Activated CD4-positive, alpha-beta T cell treated with anti-CD3 and anti-CD28 coated beads, Interleukin-2, amount 50 U/mL, for 48 hours (primary cell): ENCODE measurements at places on chromosomes 7 and 10.

DNA sequence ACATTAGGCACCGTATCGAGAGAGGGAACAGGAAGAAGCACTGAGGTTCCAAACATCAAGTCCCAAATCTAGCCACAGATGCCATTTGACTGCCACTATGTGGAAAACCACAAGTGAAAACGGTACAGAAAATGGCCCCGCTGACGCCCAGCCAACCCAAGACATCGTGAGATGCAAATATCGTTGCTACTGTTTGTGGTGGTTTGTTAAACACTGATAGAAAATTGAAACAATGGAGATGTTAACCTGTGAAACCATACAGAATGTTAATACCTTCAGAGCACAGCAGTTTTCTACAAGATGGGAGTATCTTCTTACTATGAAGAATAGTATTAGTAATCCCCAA, 152.4 kb upstream of the LRRTM3 start:
- DNase-seq = no peak

- no peak for DNase-seq
Measured at GRCh38 chr7:157678501-157678900, 341.7 kb downstream of the DNAJB6 start.

DNA sequence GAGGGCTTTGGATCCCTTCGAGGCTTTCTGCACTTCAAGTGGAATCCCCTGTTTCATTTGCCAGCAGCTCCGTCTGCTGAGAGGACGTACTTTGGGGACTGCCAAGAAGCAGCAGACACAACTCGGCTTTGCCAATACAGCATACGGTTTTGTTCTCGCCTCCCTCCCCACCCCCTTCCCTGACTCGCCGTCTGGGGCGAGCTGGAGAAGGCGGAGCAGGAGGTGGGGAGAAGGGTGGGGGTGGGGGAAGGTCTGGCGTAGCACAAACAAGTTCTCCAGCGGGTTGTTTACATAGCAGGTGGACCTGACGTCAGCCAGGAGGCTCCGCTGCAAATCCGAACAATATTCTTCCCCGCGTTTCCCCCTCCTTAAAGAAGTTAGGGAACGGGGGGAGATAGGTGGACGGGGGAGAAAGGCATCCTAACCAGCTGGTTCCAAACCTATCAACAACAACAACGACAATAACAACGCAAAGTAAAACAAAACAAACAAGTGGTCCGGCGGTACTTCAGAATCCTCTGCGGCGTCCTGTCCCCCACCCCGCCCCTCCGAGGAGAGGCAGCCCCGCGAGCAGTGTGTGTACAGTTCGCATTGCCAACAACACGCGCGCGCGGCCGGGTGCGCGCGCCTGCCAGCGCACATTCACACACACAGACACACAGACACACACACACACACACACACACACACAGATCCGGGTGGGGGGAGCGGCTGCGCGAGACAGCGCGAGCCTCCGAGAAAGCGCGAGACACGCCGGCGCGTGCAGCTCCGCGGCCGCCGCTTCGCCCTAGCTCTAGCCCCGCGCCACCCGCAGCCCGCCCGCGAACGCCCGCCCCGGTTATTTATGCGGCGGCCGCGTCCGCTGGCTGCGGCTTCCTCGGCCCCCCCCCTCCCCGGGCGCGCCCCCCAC, 167.0 kb upstream of the PPP1R3A start:
- DNase-seq = peak; percentile 46

- no peak for DNase-seq
Measured at GRCh38 chr10:118818621-118819221, 64.0 kb upstream of the CACUL1 start.

DNA sequence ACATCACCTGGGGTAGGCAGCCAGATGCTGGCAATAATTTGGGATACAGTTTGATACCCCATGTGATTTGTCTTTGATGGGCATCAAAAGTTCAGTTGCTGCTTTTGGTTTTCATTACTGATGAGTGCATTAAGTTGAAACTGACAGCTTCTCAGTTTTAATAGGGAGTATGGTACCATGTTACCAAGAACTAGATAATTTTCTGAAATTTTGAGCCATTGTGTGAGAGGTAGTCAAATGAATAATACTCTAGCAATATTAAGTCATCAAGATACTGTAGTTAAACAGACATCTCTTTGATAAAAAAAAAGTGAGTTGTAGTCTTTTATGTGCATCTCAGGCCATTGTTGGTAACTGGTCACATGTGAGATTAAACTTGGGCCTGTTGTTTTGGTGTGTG, 71.5 kb downstream of the ST7 start:
- no peak for DNase-seq

GRCh38 chr7:39613577-39613976, 9.8 kb upstream of the RALA start:
- DNase-seq = no peak

DNA sequence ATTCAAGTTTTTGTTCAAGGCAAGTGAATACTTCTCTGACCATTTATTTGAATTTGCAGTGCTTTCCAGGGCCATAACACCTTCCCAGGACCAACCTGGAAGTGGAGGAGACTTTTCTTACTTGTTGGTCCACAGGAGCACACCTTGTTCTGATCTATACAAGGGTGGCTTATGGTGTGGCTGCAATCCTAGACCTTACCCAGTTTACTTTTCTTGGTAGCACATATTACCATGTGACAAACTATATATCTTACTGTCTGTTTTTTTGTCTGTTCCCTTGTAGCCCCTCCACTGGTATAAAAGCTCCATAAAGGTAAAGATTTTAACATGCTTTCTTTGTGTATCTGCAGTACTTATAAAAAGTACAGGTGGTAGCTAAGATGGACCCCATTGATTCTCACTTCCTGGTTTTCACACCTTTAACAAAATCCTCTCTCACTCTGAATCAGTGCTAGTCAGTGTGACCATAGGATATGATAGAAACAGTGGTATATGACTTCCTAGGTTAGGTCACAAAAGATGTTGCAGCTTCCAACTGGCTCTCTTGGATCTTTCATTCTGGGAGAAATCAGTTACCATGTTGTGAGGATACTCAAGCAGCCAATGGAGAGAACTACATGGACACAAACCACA, 5.6 kb upstream of the ASB4 start:
- DNase-seq = no peak

DNA sequence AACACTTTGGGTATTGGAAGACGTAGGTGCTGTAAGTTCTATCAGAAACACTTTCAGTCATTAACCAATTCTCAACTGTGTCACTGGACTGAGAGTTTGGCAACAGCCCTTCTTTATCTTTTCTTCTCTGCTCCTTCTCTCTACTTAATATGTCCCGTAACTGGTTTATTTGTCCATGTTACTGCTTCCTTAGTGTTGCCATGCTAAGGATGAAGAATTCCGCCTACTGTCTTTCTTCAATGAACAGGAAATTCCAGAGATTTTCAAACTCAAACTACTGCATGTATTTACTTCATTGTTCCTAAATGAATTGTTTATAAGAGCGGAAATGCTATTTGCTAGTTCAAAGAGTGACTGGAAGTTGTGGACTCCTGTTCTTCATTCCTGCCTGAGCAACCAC, 143.7 kb downstream of the TAX1BP1 start:
- no peak for DNase-seq

DNA sequence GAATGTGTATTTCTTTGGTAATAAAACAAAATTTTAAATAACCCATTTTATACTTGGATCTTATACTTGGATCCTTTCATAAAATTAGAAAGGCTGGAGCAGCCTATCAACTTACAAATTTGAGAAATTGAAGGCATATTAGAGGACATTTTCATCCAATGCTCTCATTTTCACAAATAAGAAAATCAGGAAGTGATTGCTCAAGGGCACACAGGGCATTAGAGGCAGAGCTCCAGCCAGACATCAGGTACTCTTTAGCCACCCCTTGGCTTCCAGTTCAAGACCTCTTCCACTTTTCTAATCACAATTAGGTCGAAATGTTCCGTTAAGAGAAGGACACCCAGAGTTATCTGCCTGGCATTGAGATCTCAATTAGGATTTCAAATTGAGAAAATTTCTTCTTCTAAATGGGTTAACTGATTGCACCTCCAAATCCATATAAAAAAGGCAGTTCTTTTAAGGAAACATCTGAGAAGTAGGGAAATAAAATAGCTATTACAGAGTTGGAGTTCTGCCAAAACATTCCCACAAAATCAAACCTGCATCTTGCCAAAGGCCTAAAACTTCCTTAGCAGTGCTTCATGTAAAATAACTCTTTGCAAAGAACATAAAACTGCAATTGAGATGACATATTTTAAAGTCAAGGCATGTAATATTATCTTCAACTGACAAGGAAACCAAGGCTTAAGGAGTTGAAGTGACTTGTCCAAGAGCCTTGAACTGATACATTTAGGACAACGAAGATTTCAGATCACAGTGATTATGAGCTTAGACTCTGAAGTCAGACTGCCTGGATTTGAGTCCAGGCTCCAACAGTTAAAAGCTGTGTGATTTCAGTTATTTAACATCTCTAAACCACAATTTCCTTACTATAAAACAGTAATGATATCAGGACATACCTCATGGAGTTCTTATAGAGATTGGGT, 2.4 kb downstream of the ACTA2 start:
- no peak for DNase-seq

GRCh38 chr10:24493165-24493564, 230.5 kb downstream of the ARHGAP21 start:
- DNase-seq = no peak

GRCh38 chr7:133836666-133837065, 290.5 kb upstream of the LRGUK start:
- no peak for DNase-seq

DNA sequence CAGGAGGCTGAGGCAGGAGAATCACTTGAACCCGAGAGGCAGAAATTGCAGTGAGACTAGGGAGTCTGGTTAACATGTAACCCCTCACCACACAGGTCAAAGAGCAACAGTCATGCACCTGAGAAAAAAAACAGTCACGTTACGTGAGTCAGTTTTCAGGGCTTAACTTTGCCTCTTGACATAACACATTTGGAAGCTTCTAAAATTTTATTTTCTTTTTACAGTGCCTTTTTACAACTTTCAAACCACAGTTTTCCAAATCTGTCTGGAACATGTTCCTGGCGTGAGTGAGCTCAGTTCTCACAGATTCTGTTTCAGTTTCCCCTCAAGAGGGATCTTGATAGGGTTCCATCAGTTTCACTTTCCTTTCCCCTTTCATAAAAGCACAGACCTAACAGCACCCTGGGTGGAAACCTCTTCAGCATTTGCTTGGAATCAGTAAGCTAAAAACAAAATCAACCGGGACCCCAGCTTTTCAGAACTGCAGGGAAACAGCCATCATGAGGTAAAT, 4.4 kb downstream of the IFIT3 start:
- no peak for DNase-seq

DNA sequence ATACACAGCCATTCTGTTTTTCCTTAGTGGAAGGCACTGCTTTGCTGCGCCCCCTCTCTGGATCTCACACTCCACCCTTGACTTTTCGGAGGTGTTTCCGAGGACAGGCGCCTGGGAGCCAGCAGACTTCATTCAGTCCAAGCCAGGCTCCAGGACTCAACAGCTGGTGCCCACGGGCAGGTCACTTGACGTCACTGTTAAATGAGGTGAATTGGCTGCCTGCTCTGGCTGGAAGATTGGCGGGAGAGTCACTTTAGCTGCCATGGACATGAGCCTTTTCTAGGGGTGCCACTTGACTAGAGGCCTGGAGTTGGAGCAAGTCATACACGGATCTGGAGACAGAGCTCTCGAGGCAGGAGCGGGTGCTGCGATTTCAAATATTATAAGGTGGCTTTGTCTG, 3.2 kb downstream of the HTRA1 start:
- DNase-seq = no peak

GRCh38 chr7:115300231-115300870, 378.5 kb downstream of the MDFIC start:
- DNase-seq = no peak

DNA sequence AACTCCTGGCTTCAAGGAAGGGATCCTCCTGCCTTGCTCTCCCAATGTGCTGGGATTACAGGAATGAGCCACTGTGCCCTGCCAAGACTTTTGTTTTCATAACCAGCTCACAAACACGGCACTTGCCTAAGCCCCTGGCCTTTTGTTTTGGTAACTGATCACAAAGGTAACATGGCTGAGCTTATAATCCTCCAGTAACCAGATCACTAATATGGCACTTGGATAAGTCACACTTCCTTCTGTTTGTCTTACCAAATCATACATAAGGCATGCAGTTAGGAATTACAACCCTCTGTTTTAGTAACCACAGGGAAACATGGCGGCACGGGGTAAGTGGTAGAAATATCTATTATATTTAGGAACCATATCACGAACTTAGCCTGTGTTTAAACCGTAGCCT, 577.1 kb downstream of the CALN1 start:
- no peak for DNase-seq

DNA sequence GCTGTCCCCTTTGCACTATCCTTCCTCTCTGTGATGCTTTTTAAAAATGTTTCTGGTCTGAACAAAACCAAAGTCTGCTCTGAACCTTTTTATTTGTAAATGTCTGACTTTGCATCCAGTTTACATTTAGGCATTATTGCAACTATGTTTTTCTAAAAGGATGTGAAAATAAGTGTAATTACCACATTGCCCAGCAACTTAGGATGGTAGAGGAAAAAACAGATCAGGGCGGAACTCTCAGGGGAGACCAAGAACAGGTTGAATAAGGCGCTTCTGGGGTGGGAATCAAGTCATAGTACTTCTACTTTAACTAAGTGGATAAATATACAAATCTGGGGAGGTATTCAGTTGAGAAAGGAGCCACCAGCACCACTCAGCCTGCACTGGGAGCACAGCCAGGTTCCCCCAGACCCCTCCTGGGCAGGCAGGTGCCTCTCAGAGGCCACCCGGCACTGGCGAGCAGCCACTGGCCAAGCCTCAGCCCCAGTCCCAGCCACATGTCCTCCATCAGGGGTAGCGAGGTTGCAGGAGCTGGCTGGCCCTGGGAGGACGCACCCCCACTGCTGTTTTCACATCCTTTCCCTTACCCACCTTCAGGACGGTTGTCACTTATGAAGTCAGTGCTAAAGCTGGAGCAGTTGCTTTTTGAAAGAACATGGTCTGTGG, 11.4 kb upstream of the CSGALNACT2 start:
- DNase-seq = no peak

- peak; percentile 60 for DNase-seq
Measured at GRCh38 chr10:6068422-6068821, 6.3 kb upstream of the IL2RA start.

DNA sequence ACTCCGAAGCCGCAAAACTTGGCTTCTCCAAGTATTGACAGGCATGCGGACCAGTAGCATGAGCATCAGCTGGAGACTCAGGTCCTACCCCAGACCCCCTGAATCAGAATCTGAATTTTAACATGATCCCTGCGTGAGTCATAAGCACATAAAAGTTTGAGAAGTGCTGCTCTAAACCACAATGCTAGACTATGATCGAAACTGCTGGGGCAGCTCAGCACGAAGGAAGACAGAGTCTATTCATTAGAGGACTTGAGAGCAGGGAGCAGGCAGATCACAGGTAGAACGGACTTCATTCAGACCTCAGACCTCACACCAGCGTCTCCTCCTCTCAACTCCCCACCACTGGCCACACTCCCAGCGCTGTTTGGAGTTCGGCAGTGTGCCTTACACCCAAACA, 16.9 kb downstream of the CAMK2G start:
- DNase-seq = peak; percentile 56

DNA sequence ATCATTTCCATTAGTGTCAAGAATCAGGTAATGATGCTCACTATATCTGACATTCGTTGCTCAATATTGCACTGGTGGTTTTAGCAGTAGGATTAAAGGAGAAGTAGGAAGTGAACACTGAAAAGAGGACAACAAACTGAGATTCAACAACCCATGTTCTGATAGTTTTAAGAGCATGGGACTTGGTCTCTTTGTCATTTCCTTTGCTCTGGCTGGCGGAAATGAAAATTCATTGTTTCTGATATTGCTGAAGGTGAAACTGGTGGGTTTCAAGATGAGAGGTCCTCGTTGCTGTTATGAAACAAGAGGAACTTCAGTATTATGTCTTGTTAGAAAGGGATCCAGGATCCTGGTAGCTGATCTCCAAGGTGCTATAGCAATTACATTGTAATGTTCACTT, 129.0 kb downstream of the DNAH11 start:
- DNase-seq = no peak

- DNase-seq = no peak
Measured at GRCh38 chr7:26013551-26014083, 138.4 kb upstream of the NFE2L3 start.
